GM23248 (cell line): ENCODE measurements at places on chromosomes 12 and 14. TPM values are rescaled to one million over a fixed set of nuclear protein-coding genes. Genes with fewer than 3 reads are reported as not detected.

- no peak for DNase-seq
Measured at GRCh38 chr14:24337144-24337823, 2.4 kb upstream of the ADCY4 start.

- DNase-seq = peak; percentile 86
Measured at GRCh38 chr14:80926397-80927082, 15.0 kb downstream of the CEP128 start.

GRCh38 chr12:108141600-108142130 is 12.6 kb downstream of the WSCD2 start:
- DNase-seq = no peak

DNA sequence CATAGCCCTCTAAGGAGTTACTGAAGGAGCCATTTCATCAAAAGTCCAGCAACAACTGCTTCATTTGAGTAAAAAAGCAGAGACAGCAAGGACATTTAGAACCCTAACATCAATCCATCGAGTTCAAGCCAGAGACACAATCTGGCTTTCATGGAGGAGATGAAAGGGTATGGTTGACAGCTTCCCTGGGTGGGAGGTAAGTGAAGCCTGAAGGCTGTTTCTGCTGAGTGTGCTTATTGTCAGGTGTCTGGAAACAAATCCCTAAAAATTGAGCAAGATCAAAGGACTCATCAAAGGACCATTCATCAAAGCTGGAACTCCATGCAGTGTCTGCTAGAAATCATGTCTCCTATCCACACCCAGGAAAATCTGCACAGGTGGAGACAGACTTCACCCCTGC is 104.4 kb upstream of the CCDC196 start:
- DNase-seq = no peak

- DNase-seq = no peak
Measured at GRCh38 chr14:23430016-23430722, 5.3 kb downstream of the MYH7 start.

- DNase-seq = no peak
Measured at GRCh38 chr12:60935981-60936761, 1324.0 kb upstream of the USP15 start.

DNA sequence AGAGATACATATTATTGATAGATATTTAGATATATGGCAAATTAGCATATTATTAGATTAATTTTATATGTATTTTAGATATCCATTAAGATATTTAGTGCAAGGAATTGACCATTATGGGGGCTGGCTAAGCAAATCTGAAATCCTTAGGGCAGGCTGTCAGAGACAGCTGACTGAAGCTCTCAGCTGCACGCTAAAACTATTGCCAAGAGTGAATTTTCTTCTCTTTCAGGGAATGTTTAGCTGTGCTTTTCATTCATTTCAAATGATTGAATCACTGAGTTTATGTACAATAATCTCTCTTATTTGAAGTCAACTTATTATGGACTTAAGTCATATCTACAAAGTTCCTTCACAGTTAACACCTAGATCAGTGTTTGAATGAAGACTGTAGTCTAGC is 566.5 kb downstream of the LRFN5 start:
- DNase-seq = no peak

- DNase-seq = peak; percentile 43
Measured at GRCh38 chr12:102197789-102198188, at the start of gene PMCH. PMCH (minus strand) TSS chr12:102197833; CDS start chr12:102197770, 63 bp downstream.

DNA sequence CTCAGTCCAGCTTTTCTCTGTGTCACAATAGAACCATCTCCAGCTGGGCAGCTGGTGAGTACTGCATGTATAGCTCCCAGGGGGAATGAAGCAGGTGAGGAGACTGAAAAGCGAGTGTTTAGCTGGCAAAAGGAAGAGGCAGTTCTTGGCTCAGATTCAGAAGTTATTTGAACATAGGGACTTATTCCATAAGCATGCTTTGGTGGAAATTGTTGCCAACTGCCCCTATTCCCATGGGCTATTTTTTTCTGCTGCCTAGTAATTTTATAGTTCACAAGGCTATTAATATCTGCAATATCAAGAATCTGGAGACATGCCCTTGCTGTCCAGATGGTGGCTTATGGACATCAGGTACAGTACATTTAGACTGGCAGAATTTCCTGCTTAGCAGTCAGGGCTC is 1112.7 kb downstream of the LRFN5 start:
- no peak for DNase-seq

DNA sequence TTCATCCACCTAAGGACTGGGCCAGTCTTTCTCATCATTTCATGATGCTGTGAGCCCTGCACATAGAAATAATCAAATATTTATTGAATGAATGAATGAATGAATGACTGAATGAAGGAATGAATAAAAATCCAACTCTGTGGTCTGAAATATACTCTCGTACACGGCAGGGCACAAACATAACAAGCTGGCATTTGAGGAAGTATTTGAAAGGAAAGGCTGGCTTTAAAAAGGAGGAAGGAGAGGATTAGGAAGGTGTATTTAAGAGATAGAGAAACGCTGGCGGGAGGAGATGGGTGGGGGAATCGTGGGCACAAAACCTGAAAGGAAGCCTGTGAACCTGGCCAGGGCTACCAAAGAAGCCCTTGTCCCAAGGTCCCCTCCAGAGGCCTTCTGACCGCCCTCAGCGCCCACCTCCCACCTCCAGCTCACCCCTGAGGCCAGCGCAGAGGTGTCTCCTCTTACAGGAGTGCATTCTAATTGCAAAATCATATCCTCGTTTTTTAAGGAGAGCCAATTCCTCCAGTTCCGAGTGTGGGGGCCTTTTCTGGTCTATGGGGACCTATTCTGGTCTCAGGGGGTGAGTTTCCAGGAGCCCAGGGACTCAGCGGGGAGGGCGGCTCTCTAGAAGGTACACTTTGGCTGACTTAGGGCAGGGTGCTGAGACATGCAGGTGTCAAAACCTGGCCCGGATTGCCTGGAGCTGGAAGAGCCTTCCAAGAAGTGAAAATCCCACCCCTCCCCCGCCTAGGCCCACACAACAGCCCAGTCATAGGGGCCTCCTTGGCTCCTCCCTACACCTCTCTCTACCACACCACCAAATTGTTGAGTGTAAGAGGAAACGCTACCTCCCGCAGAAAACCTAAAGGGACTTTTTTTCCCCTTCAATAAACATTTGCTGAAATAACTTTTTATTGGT is 8.7 kb upstream of the JDP2 start:
- no peak for DNase-seq

DNA sequence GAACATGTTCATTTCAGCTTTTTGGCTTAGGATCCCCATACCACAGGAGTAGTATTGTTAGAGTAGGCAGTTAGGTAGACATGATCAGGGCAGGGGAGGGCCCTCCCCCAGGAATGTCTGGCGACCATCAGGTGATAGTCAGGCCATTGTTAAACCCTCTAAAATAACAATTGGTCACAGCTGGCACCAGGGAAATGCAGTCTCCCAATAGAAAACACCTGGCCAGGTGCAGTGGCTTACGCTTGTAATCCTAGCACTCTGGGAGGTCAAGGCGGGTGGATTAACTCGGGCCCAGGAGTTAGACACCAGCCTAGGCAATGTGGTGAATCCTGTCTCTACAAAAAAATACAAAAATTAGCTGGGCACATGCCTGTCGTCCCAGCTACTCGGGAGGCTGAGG is 187.1 kb downstream of the MON2 start:
- DNase-seq = no peak

- DNase-seq = no peak
Measured at GRCh38 chr12:117218149-117218548, 27.9 kb upstream of the FBXO21 start.

DNA sequence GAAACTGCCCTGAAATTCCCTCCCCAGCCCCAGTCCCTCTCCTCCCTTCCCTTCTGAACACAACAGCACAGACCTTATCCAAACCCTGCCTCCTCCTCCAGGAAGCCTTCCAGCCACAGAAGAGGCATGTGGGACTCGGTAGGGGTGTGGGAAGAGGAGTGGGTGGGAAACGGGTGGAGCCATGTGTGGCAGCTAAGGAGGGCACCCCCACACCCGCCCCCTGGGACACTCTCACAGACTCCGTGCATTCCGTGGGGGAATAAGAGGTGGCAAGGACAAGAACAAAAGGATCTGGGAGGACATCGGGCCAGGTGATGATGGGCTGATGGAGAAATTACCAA is 24.4 kb downstream of the SLC6A12 start:
- no peak for DNase-seq

DNA sequence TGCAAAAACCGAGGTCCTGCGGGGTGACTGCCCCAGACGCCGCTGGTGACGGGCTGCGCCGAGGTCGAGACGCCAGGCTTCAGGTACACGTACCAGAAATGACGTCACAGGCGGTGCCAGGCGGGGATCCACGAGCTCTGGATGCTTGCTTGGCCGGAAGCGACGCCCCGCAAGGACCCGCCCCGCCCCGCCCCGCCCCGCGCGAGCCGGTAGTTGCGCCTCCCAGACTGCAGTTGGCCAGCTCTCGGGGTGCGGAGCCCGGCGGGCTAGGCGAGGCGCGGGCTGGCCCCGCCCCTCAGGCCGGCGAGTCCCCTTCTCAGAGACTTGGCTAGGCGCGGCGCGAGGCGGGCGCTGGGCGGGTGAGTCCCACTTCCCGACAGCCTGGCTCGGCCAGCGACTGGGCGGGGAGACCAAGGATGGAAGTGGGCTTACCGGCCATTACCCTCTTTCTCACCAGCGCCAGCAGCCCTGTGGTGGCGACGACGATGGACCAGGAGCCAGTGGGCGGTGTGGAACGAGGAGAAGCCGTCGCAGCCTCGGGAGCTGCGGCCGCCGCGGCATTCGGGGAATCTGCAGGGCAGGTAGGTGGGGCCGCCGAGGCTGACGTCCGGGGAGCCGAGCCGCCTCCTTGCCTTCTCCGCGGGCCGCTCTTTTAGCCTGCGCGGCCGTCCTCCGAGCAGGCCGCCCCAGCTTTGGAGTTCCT is at the start of gene FAM177A1:
FAM177A1 (plus strand) TSS at position 225 of the 703 bp plus-strand sequence; CDS start at position 417, 192 bp downstream.
- peak; percentile 99 for DNase-seq

DNA sequence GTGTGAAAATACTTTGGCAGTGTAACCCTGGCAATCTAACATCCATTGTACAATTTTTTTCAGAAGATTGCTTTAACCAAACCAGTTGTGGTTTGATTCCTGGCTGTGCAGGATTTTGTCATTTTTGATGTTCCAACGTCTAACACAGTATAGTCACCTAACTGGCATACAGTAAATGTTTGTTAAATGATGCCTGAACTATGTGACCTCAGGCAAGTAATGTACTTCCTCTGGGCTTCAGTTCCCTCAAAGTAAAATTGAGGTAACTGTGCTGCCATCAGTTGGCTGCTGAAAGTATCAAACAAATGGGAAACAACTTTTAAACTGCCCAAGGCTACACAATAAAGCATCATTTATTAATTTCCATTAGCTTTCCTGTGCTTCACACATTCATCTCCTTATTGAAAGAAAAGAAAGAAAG is 4.3 kb downstream of the TM7SF3 start:
- no peak for DNase-seq

Gene GPR84
- not detected in 2 replicates for polyA plus RNA-seq

Gene DIO2
- 26.6 and 29.6 TPM in 2 replicates for polyA plus RNA-seq

Gene TGM1
- 0.34 TPM in 1 of 2 replicates, not detected in the other for polyA plus RNA-seq

Gene PA2G4
- polyA plus RNA-seq = 152 and 157 TPM in 2 replicates
